Cortex of kidney (tissue), 1 donor: ENCODE measurements at places on chromosomes 7 and 10.

DNA sequence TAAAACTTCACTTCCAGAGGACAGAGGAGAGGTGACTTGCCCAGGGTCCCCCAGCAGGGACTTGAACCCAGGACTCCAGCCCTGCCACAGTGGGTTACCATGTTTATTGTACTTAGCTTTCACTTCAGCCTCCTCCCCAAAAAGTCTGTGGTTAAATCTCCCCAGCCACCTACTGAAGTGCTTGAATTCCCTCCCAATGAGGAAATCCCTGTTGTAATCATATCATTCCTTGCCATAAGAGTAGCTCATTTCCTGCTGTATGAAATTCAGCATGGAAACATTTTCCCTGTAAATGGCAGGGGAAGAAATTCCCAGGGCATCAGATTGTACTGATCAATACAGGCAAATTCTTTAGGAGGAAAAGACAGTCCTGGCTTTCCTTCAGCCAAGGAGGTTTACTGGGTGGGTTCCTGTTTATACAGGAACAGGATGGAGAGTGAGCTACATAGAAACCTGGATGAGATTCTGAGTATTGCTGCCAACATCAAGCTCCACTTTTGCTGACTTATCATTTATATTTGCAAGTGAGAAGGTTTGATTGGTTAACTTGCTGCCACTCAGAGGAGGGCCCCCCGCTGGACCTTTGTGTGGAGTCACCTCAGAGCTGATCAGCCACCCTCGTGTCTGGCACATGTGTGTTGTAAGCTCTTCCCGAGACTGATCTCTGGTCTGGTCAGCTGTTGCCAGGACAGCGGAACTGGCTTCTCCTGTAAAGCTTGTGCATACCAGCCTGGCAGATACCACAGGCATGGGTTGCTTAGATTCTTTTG lies 16.4 kb upstream of the PDZD8 start:
- no peak for DNase-seq

- DNase-seq = no peak
Observed at GRCh38 chr10:124611738-124612137, 132.4 kb downstream of the FAM53B start.

DNA sequence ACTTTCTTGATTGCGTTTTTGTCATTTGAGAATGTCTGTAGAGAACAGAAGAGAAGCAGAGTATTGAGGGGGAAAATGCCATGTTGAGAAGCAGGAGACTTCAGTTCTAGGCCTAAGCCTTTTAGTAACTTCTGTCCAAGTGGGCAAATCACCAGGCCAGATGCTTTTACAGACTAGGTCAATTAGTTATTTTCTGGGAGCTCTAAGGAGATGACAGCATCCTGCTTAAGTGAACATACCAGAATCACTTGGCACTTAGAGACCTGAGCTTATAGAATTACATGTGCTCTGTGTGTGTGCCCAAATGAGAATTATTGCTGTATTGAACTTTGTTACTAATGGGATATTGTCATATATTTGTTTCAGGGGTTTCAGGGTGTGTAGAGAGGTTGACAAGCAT lies 24.0 kb downstream of the AGK start:
- no peak for DNase-seq

DNA sequence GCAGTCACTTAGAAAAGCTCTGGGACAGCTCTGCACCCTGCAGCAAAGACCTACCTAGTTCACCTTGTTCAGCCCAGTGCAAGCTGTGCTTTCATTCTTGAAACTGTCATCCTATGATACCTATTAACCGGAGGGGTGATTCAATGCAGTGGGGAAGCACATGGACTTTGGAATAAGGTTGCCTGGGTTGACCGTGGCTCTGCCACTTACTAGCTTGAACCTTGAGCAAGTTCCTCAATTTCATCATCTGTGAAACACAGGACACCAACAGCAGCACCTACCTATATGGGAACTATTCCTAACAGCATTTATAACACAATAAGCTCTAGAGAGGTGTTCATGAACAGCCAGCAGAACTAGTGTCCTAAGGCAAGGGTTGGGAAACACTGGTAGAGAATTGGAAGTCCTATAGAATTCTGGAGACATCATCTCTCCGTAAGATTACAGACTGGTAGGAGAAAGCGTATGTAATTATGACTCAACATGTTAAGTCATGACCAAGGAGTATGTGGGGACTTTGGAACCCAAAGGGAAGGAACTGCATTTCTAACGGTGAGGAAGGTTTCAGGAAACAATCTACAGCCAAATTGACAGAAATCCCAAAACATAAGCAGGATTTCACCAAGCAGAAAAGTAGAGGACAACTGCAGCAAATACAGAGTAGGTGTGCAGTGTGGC lies 270.0 kb downstream of the USP6NL start:
- DNase-seq = no peak

GRCh38 chr7:65798111-65799075 lies 74.5 kb upstream of the VKORC1L1 start:
- DNase-seq = no peak

- no peak for DNase-seq
Observed at GRCh38 chr7:159028508-159029401, 115.9 kb downstream of the VIPR2 start.

DNA sequence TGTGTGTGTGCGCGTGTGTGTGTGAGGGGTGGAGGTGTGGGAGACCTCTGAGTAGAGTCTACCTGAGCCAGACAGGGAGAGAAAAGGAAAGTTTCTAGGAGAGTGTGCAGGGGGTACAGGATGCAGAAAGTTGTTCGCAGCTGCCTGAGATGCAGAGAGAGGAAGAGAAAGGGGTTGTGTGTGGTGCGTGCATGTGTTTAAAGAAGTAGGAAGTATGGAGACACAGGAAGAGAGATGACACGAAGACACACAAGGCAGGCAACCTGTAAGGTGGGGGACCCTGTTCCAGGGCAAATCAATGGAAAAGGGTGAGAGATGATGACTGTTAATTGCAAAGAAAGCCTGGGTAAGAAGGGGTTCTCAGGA lies 52.2 kb downstream of the C10orf105 start:
- DNase-seq = no peak

DNA sequence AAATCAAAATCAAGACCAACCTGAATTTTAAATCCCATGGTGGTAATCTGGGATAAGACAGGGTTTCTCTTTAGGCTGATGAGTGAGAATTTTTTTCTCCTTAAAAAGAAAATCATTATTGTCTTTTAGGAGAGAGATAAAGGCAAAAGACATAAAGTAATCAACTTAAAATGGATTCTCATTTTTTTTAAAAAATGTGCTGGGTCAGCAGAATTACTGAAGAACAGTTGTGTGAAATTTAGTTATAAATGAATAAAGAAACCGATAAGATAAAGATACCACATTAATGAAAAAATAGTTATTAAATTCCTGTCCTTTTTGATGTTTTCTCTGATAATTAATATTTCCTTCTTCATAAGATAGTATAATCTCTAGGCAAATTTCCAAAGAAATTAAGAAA lies 161.3 kb upstream of the YAE1 start:
- no peak for DNase-seq

GRCh38 chr10:88982366-88982765 lies 8.2 kb upstream of the FAS start:
- DNase-seq = no peak

DNA sequence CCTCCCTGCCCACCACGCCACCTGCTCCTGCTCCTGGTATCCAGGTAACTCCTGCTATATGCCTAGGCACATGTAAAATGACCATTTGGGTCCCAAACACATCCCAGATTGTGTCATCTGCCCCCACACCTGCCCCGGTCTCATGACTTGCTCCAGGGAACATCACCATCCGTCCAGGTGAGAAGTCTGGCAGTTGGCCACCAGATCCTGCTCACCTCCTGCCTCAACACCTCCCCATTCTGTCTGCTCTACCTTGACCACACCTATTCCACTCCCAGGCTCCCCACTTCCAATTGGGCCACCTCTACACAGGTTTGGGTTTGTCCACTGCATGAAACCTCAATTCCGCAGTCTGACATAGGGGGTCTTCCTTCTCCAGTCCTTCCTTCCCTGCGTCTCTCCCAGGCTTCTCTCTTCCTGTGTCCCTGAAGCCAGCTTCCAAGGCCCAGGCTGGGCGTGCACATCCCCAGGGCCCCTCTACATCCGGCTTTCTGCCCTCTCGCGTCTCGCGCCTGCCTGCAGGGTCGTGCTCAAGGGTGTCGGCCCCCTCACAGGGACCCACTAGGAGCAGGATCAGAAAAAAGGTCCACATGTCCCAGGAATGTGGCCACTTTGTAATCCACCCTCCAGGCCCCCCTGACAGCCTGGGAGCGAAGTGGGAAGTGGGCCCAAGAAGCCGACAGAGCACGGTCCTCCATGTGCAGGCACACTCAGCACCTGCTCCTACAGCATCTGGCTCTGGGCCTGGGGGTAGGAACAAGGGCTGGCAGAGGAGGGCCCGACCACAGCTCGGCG lies 49.3 kb upstream of the DAGLB start:
- no peak for DNase-seq

DNA sequence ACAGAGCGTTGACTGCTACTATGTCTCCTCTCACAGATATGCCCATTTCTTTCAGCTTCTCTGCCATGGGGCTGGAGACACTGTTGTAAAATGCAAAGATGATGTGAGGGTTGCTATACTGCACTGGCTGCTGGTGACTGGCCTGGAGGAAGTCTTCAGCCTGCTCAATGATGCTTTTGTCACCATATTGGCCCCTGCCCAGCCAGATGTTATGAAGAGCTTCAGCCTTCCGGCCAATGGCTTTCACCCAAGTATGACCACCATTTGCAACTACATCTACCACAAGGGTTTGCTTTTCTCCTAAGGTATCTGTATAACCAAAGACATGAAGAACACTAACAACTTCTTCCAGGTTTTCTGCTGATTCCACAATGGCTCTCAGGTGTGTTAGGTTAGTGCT lies 1.6 kb downstream of the C7orf25 start:
- no peak for DNase-seq

DNA sequence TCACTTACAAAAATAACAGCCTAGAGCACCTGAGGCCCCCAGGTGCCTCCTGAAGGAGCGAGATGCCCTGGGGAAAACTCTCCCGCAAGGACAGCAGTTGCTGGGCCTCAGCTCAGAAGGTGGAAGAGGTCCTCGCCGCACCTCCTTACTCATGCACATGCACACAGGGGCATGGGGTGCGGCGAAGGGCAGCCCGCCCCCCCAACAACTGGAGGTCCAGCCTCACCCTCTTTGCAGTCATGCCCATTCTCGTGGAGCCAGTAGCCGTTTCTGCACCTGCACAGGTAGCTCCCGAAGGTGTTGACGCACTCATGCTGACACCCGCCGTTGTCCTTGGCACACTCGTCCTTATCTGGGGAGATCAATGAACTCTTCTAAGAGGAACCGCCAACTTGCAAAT lies 19.9 kb upstream of the OPALIN start:
- DNase-seq = no peak

DNA sequence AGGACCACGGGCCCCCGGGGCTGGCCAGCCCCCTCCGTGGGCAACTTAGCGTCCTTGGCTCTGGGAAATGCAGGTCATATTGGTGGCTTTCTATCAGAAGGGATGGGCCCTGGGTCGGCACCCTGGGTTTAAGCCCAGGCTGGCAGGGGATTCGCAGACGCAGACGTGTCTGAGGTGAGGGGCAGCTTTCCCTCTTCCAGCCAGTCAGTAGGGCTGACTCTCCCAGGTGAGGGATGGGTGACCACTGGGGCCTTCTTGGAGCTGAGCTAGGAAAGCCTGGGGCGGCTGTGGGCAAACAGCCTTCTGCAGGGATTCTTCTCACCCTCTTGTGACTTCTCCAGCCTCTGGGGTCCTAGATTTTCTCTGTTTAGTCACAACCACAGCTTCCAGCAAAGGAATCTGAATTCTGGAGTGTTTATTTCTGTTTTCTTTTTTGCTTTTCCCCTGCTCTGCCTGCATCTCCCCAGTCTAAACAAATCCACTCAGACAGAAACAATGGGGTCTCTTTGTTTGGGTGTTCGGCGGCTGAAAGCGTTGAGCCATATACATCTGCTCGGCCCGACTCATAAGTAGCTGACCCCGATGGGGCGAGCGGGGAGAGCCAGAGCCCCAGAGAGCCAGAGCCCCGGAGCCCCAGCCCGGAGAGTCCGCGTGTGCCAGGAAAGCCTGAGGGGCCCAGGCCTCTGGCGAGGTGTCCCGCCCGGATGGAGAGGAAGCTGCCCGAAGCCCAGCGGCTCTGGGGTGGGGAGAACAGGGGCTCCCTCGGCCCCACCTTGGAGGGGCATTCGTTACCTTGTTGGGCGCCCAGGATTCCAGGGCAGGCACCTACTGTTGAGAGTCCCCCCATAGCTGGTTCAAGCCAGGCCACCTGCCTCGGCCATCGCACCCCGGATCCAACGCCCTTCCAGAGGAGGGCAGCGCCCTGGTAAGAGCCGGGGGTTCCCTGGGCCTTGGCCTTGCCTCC lies 2.0 kb downstream of the MNX1 start:
- DNase-seq = no peak

DNA sequence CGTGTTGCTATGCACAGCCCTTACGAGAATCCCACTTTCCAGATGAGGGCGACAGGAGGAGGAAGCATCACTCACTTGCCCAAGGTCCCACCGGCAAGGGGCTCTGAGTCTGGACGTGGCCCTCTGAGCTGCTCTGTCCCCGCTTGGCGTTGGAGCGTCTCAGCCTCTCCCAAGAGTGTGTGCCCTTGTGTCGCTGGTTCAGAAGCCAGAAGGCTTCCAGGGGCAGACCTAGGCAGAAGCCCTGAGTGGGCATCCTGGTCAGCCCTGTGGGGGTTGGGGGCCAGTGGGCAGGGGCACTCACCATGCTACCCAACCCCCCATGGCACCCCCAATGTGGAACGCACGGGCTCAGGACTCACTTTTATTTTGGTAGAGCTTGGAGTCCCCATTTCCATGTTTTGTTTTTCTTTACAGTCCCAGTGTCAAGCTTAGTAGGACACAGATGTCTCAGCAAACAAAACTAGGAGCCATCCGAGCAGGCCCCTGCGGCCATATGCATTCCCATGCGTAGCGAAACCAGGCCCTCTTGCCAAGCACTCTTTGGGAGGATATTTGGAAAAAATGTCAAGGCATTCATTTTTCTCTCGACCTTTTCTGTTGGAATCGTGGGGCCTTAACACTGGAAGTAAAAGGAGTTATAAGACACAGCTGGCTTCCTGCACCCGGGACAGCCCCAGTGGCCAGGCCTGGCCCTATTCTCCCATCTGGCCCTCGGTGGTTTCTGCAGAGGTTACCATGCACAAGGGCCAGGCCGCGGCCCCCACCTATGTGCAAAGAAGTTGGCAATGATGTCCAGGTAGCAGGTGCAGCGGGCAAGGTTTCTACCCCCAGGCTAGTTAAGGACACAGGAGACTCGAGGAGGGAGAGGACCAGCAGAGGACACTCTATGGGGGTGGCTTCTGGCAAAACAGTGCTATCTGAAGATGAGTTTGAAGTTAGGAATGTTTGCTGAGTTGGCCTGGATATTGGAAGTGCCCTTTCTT lies 97.0 kb downstream of the LHPP start:
- DNase-seq = no peak
